ENCODE measurements at places on chromosomes 4 and X.

- no peak for DNase-seq
These were observed 208.3 kb downstream of the GABRB1 start for GRCh38 chr4:47239649-47240048.

DNA sequence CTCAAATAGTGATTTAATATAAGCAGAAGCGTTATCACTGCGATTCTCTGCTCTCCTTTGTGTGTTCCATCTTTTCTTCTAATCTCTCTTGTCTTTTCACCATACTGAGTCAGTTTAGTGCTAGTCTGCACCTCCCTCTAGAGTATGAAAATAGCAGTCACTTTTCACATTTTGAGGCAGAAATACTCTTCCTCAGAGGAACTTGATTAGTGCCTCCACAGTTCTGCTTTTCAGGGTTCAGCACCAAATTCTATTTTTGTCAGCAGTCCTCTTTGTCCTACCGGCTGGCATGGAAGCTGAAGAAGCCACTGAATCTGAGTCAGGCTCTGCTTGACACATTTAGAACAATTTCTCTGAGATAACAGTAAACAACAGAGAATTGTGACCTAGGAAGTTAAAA is 49.7 kb upstream of the ANKRD17 start:
- DNase-seq = no peak

GRCh38 chr4:70915874-70916559 is 13.8 kb downstream of the MOB1B start:
- DNase-seq = no peak

DNA sequence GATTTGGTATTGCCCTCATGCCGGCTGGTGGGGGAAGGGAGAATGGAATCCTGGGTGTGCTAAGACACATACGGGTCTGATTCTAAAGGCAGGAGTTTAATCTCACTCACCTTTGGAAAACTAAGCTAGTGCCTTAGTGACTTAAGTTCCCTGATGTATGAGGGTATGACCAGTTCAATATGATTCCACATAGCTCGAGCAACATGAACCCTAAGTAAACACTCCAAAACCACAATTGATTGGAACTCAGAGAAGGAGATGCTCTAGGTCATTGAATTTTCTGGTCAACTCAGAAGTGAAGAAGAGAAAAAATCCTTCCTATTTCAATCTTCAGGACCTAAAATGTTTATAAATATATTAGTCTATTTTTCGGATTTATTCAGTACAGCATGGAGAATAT is 420.1 kb upstream of the INTU start:
- DNase-seq = no peak

GRCh38 chrX:14956813-14957582 is 83.8 kb downstream of the MOSPD2 start:
- DNase-seq = no peak

GRCh38 chr4:147311956-147312355 is 168.9 kb upstream of the EDNRA start:
- no peak for DNase-seq

- DNase-seq = no peak
These were observed 20.4 kb downstream of the USP46 start for GRCh38 chr4:52638717-52639116.

- no peak for DNase-seq
These were observed 20.0 kb downstream of the OPHN1 start for GRCh38 chrX:68413254-68413653.

- no peak for DNase-seq
These were observed at the start of gene RTL3 for GRCh38 chrX:78658845-78659744. TSS of gene RTL3 (minus strand) at chrX:78659328. CDS start at chrX:78658420, 908 bp downstream.

- no peak for DNase-seq
These were observed 8.4 kb upstream of the MTNR1A start for GRCh38 chr4:186563761-186564160.

DNA sequence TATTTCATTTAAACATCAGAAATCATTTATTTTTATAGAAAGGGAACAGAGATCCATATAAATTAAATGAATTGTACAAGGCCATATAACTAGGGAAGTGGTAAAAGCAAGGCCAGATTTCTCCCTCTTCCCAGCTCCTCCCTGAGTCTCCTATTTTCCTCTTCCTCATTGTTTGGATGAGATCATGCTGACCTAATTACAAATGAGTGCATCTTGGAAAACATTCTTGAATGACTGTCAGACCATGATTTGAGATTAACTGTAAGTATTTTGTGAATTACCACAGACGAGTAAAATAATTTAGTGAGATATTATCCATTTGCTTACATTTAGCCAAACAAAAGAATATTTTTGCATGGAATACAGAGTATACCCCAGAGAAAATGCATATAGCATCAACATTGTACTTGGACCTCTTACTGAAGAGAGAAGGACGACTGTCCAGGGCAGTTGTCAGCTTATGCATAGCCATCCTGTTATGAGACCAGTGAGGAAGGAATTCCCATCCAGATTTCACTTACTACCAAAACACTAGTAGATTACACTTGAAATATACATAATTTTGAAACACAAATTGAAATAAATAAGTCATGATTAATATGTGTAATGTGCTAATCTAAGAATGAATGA is 47.3 kb downstream of the SLAIN2 start:
- DNase-seq = no peak

- DNase-seq = no peak
These were observed 91.5 kb upstream of the DHX15 start for GRCh38 chr4:24675721-24676389.

GRCh38 chr4:6425336-6425735 is 47.1 kb downstream of the PPP2R2C start:
- DNase-seq = no peak

DNA sequence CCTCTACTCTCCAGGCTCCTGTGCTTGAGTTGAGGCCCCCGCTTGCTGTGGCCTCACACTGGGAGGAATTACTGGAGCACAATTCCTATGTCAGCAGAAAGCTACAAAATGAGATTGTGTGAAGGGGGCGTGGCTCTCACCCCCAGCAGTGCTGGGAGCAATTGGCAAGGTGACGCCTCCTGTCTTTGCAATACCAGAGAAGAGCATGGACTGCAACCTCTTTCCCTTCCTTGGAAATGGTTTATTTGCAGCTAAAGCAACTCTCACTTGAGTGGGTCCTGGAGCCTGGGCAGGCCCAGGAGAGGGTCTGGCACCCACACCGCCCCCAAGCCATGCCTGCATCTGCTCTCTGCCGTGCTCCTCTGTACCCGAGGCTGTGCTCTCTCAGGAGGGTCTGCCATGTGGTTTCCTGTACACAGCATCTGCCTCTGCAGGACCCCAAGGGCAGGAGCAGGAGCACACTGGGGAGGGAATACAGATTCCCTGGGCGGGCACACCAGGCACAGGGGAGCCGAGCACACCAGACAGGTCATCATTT is 32.9 kb upstream of the HGFAC start:
- peak; percentile 59 for DNase-seq

DNA sequence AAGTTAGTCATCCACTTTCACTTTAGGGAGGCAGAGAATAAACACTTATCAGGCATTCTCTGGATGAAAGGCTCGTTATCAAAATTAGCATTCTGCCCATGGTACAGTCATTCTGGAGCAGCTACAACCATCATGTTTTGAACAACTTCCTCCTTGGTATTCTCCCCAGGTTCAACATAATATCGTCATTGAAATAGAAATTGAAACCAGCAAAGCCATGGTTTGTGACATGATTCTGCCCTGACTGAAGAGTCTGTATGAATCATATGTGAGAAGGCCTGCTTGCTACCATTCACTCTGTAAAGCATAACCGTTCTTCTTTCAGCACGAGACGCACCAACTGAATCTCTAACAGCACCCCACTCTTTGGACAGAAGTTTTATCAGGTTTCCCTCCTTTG is 127.5 kb upstream of the RADX start:
- no peak for DNase-seq

- no peak for DNase-seq
These were observed 297.4 kb downstream of the ANKRD50 start for GRCh38 chr4:124415146-124415545.

DNA sequence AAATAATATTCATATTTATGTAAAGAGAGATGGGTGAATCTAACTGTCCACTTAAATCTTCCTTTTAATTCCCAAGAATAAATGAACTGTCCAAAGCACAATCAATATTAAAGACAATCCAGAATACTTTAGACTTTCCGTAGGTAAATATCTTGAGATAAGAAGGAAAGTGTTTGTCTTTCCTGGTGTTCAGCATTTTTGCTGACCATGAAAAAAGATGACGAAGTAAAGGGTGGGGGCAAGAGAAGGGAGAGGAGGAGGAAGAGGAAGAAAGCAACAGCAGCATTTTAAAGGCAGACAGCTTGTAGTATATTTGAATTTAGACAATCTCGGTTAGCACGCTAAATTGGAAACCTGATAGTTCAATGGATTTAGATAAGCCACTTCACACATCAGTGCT is 498.2 kb downstream of the KCNIP4 start:
- DNase-seq = no peak

DNA sequence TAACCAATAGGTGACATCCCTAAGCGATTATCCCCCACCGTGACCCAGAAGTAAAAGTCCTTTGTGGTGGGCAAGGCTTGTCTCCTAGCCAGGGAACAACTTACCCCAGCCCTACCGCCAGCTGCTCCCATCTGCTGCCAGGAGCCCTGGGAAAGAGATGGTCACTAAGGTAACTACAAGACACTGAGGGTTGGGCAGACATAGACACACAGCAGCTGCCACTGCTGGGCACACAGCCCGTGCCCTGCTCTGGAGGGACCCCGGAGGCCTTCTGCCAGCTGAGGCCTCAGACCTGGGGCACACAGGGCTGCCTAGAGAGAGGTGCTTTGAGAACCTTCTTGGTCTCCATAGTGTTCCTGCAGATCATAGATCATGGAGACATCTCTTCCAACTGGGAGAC is 53.0 kb upstream of the PROM1 start:
- DNase-seq = no peak

- DNase-seq = no peak
These were observed 83.4 kb upstream of the KLHL13 start for GRCh38 chrX:118199997-118200396.

GRCh38 chr4:5852523-5853202 is 40.2 kb downstream of the CRMP1 start:
- no peak for DNase-seq

GRCh38 chr4:105453550-105454205 is 20.2 kb downstream of the PPA2 start:
- no peak for DNase-seq

DNA sequence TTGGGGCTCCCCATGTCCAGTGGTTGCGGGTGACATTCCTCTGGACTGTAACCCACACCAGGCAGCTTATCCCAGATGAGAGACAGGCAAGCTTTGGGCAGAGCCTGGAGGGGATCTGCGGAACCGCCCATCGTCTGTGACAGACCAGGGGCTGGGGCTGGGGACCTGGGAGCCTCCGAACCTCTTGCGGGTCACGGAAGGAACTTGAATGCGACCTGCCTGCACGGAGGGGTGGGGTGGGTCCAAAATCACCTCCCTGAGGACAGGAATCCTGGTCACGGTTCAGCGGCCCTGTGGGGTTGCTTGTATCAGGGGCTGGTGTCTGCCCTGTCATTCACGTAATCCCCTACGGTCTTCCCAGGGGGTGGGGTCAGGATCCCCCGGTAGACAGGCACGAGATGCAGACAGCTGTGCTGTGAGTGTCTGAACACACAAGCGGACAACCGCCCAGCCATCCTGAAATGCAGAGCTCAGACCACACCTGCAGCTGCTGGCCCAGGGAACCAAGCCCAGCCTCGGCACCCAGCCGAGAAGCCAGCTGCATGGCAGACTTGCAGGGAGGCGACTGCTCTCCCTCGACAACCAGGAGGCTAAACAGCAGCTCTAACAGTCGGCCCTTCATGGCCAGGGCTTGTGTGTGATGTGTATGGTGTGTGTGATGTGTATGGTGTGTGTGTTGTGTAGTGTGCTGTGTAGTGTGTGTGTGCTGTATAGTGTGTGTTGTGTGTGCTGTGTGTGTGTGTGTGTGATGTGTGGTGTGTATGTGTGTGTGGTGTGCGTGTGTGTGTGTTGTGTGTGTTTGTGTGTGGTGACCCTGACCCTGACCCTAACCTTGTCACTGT is 105.9 kb upstream of the ADRA2C start:
- DNase-seq = no peak

DNA sequence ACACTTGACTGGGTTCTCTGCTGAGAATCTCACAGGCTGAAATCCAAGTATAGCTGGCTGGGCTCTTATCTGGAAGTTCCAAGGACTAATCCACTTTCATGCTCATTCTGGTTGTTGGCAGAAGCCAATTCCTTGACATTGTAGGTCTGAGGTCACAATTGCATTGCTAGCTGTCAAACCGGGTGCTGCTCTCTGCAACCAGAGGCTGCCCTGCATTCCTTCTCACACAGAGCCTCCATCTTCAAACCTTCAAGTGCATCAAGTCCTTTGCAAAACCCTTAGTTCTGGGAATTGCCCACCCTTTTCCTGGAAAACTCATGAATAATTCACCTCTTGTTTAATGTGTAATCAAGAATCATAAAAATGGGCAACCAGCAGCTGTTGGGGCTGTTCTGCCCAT is 404.2 kb downstream of the KCNIP4 start:
- DNase-seq = no peak

GRCh38 chrX:24014388-24015018 is 12.5 kb downstream of the KLHL15 start:
- no peak for DNase-seq

- no peak for DNase-seq
These were observed 55.2 kb downstream of the ELF4 start for GRCh38 chrX:130055103-130055502.

DNA sequence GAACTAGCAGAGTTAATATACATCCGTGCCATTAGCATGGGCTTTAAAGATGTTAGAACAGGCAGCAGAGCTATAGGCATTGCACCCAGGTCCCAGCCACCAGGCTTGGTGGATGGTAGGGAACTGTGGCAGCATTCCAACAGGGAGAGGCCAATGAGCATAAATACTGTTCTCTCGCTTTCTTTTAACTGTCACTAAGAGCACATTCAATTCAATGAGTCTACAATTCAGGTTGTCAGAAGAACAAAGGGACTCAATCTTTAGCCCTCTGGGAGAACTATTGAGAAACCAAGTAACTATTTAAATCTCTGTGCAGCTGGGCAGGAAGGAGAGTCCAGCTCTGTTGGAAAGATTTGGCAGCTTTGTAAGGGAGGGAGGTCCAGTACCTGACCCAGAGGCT is 165.6 kb downstream of the CHIC1 start:
- DNase-seq = no peak

- DNase-seq = no peak
These were observed 101.4 kb downstream of the ADRA2C start for GRCh38 chr4:3867403-3868100.

- peak; percentile 5 for DNase-seq
These were observed 242.0 kb downstream of the MAPK10 start for GRCh38 chr4:86117705-86118302.

DNA sequence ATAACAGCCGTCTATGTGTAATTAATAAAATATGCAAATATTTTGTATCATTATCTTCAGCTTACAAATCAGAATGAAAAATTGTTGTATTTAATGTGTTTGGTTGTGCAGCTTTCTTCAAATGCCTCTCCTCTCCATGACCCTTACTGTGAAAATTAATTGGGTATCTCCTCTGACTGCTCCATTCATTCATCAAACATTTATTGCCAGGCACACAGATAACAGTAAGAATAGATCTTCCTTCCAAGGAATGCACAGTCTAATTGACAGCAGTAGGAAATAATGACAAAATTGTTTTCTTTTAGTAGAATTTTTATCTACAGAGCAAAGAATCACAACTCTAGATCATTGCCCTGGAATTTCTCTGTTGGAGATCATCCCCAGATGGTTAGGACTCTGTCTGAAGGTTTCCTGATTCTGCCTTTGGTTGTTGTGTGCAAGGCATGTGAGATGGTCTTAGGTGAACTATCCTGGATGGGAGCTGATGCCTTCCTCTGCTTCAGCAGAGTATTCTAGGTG is 395.0 kb upstream of the FAT1 start:
- DNase-seq = no peak
